ENCODE measurements at places on chromosomes 1 and 21. TPM values are rescaled to one million over a fixed set of nuclear protein-coding genes. Genes with fewer than 3 reads are reported as not detected.

The ZBTB8A gene
- 4.4 TPM for total RNA-seq

The SIK1 gene
- total RNA-seq, result 2.7 TPM

The CELA2A gene
- not detected for total RNA-seq

The JMJD4 gene
- 13.5 TPM for total RNA-seq

The TSPAN2 gene
- 4.6 TPM for total RNA-seq

The ACKR1 gene
- total RNA-seq, result not detected

The CCDC24 gene
- 7.3 TPM for total RNA-seq

The SELL gene
- not detected for total RNA-seq

The CD247 gene
- not detected for total RNA-seq

The UBL4B gene
- not detected for total RNA-seq

The HMCN1 gene
- total RNA-seq, result 1.6 TPM

The OR2L3 gene
- not detected for total RNA-seq

The RNU1-2 gene
- total RNA-seq, result under 0.01 TPM

The TLCD4 gene
- 5.4 TPM for total RNA-seq

The ROR1 gene
- 5.9 TPM for total RNA-seq

The TEX38 gene
- not detected for total RNA-seq

The ZNF496 gene
- 43.9 TPM for total RNA-seq

The ZNF697 gene
- total RNA-seq, result 6.8 TPM

The AMY1C gene
- not detected for total RNA-seq

The PGLYRP3 gene
- total RNA-seq, result not detected

The TEKT2 gene
- total RNA-seq, result 0.29 TPM

The DISP3 gene
- total RNA-seq, result 0.29 TPM

The OPRD1 gene
- total RNA-seq, result not detected

The NTPCR gene
- 31.0 TPM for total RNA-seq

The LMNA gene
- 433 TPM for total RNA-seq

The FAM20B gene
- total RNA-seq, result 18.0 TPM

The OBSCN gene
- 20.6 TPM for total RNA-seq

The CDA gene
- 6.0 TPM for total RNA-seq

The FAM229A gene
- total RNA-seq, result 1.7 TPM

The KRTAP19-5 gene
- not detected for total RNA-seq

The TRIM67 gene
- not detected for total RNA-seq

The MRPS15 gene
- total RNA-seq, result 94.7 TPM

The COL16A1 gene
- total RNA-seq, result 5.2 TPM

The MED8 gene
- total RNA-seq, result 25.2 TPM

The FHAD1 gene
- 0.43 TPM for total RNA-seq

The KIF26B gene
- 2.8 TPM for total RNA-seq

The NLRP3 gene
- total RNA-seq, result 7.4 TPM

The VSIG8 gene
- not detected for total RNA-seq

The LCE2B gene
- not detected for total RNA-seq

The LCE1B gene
- total RNA-seq, result not detected

The CHI3L2 gene
- not detected for total RNA-seq

The EYA3 gene
- 18.1 TPM for total RNA-seq

The MROH9 gene
- total RNA-seq, result not detected
